ENCODE measurements at places on chromosomes 6 and 20.

DNA sequence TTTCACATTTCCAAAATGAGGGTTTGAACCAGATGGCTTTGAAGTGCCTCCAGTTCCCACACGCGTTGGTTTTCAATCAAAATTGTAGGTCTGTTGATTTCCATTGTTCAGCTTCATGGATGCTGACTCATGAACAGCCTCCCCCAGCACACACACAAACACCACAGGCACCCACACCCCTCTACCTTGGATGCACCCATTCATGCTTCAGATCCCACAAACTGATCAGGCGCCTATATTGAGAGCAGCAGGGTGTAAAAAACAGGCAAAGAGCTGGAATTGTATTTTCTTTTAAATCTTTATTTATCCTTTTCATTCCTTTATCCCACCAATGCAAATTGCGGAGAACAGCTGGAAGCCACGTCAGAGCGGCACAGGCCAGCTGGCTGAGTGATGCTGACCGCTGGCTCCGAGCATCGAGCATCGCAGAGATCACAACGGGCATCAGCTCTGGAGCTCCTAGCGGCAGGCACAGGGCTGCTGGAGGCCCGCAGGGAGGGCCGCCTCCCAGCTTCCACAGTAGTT is 29.3 kb upstream of the TBC1D7 start:
- no peak for DNase-seq

DNA sequence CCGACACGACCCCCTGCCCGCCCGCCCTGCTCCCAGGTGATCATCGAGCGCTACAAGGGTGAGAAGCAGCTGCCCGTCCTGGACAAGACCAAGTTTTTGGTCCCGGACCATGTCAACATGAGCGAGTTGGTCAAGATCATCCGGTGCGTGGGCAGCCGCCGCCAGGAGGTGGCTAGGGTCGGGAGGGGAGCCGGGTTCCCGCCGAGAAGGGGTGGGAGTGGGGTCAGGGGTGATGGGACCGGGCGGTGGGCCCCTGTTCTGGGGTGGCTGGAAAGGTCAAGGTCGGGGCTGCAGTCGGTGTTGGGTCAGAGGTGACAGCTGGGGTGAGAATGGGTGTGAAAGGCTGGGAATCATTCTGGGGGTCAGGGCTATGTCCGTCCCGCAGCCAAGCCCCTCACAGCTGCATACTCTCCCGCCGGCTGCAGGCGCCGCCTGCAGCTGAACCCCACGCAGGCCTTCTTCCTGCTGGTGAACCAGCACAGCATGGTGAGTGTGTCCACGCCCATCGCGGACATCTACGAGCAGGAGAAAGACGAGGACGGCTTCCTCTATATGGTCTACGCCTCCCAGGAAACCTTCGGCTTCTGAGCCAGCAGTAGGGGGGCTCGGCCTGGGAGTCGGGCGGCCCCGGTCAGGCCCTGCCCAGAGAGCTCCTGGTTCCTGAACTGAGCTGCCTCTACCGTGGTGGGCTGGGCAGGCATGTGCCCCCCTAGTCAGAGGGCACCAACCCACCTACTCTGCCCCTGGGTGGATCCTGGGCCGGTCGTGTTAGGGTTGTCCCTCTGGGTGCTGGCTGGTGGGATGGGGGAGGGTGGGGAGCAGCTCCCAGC is 1.0 kb downstream of the MAP1LC3A start:
- DNase-seq, result no peak

GRCh38 chr6:13859871-13860555 is 45.7 kb upstream of the MCUR1 start:
- no peak for DNase-seq

- no peak for DNase-seq
Observed at GRCh38 chr20:41005361-41005729, 23.3 kb upstream of the TOP1 start.

GRCh38 chr6:157755032-157755745 is 67.9 kb upstream of the SNX9 start:
- no peak for DNase-seq

DNA sequence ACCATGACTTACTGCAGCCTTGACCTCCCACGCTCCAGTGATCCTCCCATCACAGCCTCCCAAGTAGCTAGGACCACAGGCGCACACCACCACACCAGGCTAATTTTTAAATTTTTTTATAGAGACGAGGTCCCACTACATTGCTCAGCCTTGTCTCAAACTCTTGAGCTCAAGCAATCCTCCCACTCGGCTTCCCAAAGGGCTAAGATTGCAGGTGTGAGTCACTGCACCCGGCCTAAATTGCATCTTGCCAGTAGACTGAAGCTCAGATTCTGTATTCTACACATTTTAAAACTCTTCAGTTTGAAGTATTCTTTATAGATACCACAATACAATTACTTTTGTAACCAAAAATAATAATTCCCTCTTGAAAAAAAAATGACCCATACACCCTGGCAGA is 11.4 kb downstream of the NUDT3 start:
- DNase-seq, result no peak

- DNase-seq, result no peak
Observed at GRCh38 chr6:16623731-16624130, 137.5 kb downstream of the ATXN1 start.

- DNase-seq, result no peak
Observed at GRCh38 chr6:136347847-136348246, 58.2 kb upstream of the BCLAF1 start.

DNA sequence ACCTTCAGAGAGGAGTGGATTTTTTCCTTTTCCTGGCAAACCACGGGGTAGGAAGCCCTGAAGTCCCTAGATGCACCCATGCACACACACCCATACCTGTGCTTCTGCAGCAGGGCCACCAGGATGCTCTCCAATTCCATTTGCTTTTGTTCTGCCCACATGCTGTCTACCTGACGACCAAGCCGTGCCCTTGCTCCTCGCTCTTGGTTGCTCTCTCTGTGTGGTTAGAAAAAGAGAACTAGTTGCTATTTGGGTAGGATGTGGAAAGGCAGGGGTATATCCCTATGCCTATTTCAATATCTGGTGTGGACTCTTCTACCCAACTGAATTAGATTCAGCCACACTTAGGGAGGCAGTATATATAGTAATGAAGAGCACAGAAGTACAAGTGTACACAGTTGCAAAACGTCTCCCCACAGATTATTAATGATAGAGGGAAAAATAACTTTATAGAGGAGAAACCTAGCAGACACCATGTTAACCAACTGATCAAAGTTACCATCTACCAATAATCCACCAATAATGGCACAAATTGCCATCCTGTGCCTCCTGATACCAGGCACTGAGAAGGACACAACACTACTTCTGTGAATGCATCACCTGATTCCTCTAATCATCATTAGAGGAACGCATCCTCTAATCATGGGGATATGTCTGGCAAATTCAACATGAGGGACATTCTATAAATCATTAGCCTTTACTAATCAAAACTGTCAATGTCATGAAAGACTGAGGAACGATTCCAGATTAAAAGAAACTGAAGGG is 7.3 kb downstream of the GHRH start:
- no peak for DNase-seq

GRCh38 chr20:52621401-52621800 is 350.8 kb upstream of the TSHZ2 start:
- DNase-seq, result no peak

- DNase-seq, result peak; percentile 24
Observed at GRCh38 chr6:137883400-137884148, 16.5 kb downstream of the TNFAIP3 start.

- no peak for DNase-seq
Observed at GRCh38 chr6:109767961-109768360, 76.9 kb downstream of the FIG4 start.

- no peak for DNase-seq
Observed at GRCh38 chr6:15365273-15365687, 119.4 kb downstream of the JARID2 start.

- DNase-seq, result no peak
Observed at GRCh38 chr6:514396-514978, 122.9 kb downstream of the IRF4 start.

DNA sequence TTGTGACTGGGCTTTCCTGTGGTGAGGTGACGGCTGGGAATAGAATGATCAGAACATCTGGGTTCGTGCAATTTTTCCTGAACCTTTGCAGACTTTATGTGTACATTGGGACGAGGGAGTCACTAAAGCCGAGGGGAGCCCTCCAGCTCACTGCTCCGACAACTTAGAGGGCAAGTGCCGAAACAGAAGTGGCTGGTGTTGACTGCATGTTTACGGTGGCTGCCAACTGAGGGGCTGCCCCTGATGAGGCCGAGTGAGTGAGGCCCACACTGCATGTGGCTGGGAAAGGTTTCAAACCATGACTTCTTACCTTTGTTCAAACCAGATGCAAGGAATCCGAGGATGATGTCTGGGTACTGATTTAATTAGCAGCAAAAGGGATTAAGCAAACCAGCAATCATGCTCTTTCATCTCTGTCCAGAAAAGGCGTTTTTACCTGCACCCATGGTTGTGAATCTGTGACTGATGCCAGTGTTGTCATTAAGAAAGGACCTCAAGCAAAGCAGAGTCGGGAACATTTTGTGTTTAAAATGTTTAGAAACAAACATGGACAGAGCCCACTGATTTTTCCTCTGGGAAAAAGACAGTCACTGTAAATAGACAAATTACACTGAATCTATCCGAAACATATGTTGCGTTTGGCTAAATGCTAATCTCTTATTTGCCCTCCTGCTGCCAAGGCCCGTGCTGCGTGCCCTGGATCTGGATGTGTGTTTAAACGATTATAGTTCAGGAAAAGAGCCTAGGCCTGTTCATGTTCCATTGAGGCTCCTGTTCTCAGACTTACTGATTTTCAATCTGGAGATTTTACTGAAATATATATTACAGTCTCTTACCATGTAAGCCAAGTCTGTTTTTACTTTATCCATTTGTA is 105.1 kb downstream of the UST start:
- no peak for DNase-seq

GRCh38 chr6:33419580-33420490 is at the start of gene SYNGAP1:
SYNGAP1 (plus strand) TSS chr6:33420065; CDS start chr6:33420265, 200 bp downstream.
- peak; percentile 43 for DNase-seq

- DNase-seq, result no peak
Observed at GRCh38 chr20:655726-656624, 3.0 kb upstream of the SRXN1 start.

- DNase-seq, result no peak
Observed at GRCh38 chr6:109934293-109934692, 43.8 kb upstream of the GPR6 start.

DNA sequence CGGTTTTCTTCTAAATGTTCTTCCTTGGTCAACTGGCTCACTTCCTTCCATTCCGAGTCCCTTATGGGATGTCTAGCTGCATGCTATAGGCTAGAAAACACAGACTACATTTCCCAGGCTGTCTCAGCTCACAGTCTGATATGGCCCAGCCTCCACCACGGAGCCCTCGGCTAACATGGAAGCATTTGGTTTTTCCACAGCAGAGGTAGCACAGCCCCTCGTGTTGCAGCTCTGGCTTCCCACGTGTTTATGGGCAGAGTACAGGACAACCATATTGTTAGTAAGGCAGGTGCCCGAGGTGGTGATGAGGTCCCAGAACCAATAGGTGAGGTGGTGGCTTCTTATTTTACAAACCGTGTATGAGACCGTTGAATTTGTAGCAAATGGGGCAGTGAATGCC is 8.7 kb downstream of the GPLD1 start:
- DNase-seq, result no peak

DNA sequence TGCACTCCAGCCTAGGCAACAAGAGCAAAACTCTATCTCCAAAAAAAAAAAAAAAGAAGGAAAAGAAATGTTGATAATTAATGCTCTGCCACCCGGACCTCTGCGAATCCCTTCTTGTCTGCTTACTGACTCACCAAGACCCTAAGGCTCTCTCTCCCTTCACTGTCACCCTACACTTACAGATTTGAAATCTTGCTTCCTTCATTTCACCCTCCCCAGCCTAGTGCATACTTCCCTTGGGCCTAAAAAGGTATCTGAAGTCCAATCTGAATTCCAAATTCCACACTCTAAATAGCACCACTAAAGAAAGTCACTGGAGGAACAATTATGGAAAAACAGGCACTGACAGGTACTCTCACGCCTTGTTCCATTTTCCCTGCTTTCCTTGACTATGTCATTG is 9.4 kb upstream of the PHF20 start:
- DNase-seq, result no peak

- DNase-seq, result no peak
Observed at GRCh38 chr6:130748041-130748440, 79.2 kb upstream of the SMLR1 start.

DNA sequence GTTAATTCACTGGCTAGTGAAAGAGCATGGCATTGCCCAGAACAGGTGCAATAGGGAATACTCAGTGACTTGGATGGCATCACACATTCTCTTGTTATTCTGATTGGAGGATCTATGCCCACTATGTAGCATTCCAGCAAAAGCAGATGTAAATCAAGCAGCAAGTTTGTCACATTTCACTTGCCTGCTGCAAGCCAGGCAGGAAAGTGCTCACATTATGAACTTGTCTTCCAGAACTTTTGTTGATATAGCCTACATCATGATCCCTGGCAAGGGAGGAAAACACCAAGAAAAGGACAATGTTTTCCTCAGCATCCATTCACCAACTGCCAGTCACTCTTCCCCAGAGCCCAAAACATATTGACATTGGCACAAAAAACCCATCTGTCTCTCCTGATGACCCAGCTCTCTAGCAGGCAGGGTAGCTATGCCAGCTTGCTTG is 77.8 kb downstream of the ARHGAP18 start:
- DNase-seq, result no peak

DNA sequence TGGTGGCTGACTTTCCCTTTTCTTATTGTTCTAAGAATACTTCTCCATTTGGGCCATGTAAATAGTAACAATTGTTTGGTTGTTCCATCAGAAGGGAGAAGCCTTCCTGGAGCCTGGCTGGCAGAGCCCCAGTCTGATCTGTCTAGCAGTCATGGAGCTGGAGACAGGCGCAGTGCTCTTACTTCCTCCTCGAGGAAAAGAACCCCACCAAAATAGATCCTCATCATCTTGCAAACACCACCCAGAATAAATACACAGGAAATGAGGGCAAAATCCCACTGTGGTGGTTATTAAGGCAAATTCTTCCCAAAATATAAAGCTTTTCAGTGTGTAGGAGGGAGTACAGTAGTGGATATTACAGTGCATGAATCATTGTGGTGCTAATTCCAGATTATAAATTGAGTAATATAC is 195.1 kb upstream of the SGK1 start:
- no peak for DNase-seq

DNA sequence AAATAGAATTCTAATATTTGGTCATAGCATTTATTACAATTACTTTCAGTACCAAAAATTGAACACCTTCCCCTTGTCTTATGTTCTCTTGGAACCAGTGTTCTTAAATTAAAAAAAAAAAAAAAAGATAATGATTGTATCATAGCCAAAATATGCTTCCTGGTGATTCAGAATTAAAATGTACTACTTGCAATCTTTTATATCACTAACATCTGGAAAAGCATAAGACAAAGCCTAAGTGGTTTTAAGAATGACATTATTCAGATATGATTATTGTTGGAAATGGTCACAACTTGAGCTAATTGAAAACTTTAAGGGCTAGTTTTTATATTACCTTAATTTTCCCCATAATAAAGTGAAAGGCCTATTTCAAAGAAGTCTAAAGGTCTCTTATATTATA is 493.3 kb upstream of the MARCKS start:
- DNase-seq, result no peak

GRCh38 chr6:84618836-84619235 is 145.6 kb downstream of the TBX18 start:
- no peak for DNase-seq

GRCh38 chr20:32580970-32581838 is 3.9 kb downstream of the NOL4L start:
- DNase-seq, result peak; percentile 19

- DNase-seq, result no peak
Observed at GRCh38 chr20:36322131-36322530, 16.0 kb downstream of the DLGAP4 start.

Data from activated naive CD4-positive, alpha-beta T cell treated with Interleukin-2 at 50 U/mL for 16 hours (primary cell).